ENCODE measurements at places on chromosomes 7 and 10.

GRCh38 chr7:2017914-2018568, 214.7 kb downstream of the MAD1L1 start:
- no peak for DNase-seq

- DNase-seq = no peak
Observed at GRCh38 chr7:134485203-134485602, 26.3 kb upstream of the AKR1B1 start.

DNA sequence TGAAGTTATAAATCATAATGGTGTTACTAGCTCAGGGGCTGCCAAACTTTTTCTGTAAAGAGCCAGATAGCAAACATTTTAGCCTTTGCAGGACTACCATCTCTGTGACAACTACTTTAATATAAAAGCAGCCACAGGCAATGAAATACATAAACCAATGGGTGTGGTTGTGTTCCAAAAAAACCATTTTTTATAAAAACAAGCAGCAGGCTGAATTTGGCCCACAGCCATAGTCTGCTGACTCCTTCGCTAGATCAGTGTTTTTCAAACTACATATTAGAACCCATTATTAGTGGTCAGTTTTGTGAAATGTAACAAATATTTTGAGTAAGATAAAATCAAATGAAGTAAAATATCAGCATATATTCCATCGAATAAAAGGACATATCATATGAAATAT, 13.6 kb downstream of the GNG11 start:
- no peak for DNase-seq

DNA sequence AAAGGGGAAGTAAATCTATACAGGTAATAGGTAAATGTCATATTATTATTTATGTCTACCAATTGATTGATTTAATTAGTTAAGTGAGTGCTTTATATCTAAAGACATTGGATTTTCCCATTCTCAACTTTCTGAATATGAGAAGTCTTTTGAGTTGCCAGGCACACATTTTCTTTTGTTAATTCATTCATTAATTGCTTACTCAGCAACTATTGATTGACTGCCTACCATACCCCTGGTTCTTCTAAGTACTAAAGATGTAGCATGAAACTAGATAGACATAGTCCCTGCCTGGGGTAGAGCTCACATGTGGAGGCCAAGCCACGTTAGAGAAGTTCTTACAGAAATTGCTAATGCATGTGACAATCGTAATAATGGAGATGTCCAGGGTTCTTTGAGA, 253.1 kb upstream of the LYZL1 start:
- no peak for DNase-seq

DNA sequence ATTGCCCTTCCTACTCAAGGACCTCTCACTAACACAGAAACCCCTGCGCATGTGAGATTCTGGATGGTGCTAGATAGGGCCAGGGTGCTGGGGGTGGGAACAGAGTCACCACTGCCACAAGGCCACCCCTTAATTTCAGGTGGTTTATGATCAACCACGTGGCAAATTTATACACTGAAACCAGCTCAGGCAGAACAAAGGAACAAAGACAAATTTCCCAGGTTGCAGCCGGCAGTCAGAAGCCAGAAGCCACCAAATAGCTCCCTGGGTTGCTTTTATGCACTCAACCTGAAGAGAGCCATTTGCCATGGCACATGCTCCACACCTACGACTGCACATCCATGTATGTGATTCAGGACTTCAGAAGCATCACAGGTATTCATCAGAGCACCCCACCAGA, 2.5 kb downstream of the VOPP1 start:
- no peak for DNase-seq

DNA sequence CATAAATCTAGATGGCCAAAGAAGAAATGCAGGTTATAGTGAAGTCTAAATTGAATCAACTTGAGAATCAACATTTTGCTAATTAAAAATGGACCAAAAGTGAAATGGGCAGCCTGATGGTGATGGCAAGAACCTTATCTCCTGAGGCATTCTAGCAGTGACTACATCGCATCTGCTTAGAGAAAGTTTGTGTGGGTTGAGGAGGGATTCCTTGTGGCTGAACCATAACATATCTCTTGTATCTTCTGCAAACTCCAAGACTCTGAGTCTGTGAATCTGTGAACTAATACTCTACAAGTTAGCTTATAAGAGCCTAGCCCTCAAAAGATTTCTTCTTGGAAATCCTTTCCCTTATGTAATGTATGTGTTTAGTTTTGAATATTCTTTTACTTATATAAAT, 85.6 kb downstream of the PRKG1 start:
- DNase-seq = no peak

DNA sequence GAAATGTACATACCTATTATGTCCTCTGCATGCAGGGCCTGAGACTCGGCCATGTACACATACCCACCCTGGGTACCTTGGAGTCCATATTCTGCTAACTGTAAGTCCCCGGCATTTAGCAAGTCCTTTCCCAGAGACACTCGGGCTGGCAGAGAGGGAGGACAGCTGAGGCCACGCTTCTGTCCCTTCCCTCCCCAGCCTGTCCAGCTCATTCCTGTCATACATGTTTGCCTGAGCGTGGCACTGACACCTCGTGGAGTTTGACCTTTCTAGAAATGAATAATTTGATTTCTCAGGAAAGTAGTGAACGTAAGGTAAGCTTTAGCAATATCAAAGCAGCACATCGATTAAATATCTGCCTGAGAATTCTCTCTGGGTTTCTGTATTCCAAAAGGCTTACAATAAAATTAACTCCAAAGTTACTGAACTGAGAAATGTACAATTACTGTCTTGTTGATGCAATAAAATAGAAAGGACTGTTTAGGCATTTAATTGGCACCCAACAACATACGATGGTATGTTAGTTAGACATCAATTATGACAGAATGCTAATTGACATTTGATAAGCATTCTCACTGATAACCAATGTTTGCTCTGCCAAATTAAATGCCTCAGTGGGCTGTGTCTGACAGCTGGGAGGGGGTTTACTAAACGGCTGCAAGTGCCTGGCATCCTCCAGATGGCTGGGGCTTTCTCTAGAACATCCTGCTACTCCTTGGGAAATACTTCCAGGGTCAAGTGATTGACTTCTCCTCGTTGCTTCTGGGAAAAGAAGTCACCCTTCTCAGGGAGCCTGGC, 221.2 kb downstream of the CCSER2 start:
- no peak for DNase-seq

DNA sequence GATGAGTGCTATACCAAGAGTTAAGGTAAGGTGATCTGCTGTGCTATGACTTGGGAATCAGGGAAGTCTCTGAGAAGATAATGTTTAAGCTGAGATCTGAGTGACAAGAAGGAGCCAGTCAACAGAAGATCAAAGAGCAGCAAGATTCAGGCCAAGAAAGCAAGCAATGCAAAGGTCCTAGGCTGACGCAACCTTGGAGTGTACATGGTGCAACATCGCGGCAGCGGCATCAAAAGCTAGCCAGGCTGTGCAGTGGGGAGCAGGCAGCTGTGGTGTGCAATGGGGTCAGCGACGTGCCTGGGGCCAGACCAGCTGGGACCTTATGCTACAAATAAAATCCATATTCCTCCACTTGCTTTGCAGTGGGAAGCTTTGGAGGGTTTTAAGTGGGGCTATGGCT, 324.1 kb downstream of the LRMDA start:
- DNase-seq = no peak

GRCh38 chr10:70964245-70964644, 75.9 kb upstream of the PCBD1 start:
- DNase-seq = no peak

DNA sequence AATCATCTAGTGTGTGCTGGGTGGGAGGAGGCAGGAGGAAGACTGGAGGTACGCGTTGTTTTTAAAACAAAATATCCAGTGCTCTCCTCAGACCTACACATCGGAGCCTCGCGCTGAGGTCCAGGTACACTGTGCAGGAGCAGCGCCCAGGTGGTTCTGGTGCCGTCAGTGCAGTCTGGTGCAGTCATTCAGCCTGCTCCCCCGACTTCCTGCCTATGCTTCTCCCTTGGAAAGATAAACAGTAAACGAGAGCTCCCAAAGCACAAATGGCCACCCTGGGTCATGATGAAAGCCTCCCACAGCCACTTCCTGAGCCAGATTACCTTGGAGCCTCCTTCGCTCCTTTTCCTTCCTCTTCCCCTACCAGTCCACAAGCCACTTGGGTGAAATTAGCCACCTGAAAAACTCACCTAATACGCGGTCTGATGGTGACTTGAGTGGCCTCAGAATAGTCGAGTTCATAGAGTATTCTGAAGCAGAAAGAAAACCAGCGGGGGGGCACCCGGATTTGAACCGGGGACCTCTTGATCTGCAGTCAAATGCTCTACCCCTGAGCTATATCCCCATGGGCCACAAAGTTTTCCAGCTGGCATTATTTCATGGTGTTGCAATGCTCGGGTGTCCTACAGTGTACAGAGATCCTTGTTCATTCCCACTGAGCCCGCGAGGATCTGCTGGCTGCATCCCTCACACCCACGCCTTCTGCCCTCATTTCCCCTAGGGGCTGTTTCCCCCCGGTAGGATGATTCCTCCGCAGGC, 82.5 kb downstream of the ZNF467 start:
- no peak for DNase-seq

DNA sequence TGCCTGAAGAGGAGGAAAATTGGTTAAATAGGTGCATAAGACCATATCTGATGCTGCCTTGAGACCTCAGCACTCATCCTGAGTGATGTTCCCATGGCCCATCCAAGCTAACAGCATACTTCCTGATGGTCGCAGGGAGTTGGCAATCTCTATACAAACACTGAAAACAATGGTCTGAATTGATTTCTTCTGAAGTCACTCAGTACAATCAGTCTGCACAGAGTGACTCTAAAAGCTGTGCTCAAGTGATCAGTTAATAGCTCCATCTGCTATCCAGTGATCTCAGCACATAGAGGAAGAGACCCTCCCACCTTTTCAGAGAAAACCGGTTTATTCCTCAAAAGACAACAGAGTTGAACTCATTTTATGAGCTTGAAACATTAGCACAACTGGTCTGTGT, 3.9 kb downstream of the PPP1R17 start:
- DNase-seq = no peak

- DNase-seq = no peak
Observed at GRCh38 chr10:10831085-10831484, 186.6 kb upstream of the CELF2 start.

DNA sequence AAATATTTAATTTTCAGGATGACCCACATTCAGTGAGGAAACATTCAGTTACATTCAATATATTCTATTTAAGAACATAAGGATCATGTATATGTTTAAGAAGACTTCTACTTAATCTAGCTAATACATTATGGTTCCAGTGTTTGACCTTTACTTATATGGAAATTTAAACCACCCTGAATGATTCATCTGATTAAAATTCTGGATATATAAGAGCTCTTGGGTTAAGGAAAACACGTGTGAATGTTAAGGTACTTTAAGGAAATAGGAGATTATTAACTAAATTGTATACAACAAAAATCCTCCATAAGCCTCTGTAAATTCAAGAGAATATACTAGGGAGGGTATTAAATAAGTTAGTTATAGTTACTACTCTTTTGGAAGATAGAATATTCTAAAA, 40.9 kb downstream of the HDAC9 start:
- DNase-seq = no peak

GRCh38 chr7:44438816-44439215, 51.6 kb downstream of the NUDCD3 start:
- DNase-seq = no peak
